ENCODE measurements at places on chromosomes 3 and 15. TPM values are rescaled to one million over a fixed set of nuclear protein-coding genes. Genes with fewer than 3 reads are reported as not detected.
A peak's percentile ranks its signal among the peaks of the same experiment; 100 is the strongest.

GRCh38 chr3:53680028-53680427 lies 166.2 kb downstream of the CHDH start:
- no peak for DNase-seq

GRCh38 chr3:30372837-30373236 lies 233.6 kb upstream of the TGFBR2 start:
- no peak for DNase-seq

- no peak for DNase-seq
These were observed 56.6 kb upstream of the POMGNT2 start for GRCh38 chr3:43162230-43163084.

The VPS18 gene
- total RNA-seq: 60.4 TPM

GRCh38 chr3:187464682-187465081 lies 96.5 kb downstream of the RTP4 start:
- DNase-seq: no peak

DNA sequence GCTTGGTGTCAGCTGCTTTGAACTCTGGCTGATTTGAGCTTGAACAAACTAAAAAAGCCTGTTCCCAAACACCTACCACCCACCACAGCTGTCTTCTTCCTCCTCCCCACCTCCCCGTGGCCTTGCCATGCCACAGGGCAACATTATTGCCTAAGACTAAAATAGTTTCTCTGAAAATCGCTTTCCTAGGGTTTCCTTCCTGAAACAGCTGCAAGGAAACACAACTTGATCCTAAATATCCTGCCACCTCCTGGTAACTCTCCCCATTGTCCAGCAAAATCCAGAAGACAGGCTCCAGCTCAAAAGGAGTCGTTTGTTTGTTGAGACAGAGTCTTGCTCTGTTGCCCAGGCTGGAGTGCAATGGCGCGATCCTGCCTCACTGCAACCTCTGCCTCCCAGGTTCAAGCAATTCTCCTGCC lies 193.9 kb upstream of the TPM1 start:
- DNase-seq: peak; percentile 75

DNA sequence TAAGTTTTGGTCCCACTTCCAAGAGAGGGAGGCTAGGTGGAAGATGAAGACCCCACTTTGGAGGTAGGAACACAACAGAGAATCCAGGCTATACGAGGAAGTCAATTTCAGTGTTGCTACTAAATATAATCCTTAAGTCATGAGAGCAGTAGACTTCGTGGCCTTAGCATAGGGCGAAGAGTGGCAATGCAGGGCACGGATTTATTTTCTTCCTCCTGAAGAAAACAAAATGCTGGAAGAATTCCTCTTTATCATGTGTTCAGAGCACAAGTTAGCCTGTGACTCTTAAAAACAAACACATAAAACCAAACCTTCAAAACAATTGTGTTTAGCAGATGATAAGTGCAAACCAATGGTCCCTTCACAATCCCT lies 19.4 kb downstream of the BCL2L10 start:
- DNase-seq: no peak

GRCh38 chr3:88033079-88033478 lies 25.7 kb downstream of the CGGBP1 start:
- DNase-seq: no peak

GRCh38 chr3:66538390-66538789 lies 37.6 kb upstream of the LRIG1 start:
- no peak for DNase-seq

The SERINC4 gene
- total RNA-seq: not detected

DNA sequence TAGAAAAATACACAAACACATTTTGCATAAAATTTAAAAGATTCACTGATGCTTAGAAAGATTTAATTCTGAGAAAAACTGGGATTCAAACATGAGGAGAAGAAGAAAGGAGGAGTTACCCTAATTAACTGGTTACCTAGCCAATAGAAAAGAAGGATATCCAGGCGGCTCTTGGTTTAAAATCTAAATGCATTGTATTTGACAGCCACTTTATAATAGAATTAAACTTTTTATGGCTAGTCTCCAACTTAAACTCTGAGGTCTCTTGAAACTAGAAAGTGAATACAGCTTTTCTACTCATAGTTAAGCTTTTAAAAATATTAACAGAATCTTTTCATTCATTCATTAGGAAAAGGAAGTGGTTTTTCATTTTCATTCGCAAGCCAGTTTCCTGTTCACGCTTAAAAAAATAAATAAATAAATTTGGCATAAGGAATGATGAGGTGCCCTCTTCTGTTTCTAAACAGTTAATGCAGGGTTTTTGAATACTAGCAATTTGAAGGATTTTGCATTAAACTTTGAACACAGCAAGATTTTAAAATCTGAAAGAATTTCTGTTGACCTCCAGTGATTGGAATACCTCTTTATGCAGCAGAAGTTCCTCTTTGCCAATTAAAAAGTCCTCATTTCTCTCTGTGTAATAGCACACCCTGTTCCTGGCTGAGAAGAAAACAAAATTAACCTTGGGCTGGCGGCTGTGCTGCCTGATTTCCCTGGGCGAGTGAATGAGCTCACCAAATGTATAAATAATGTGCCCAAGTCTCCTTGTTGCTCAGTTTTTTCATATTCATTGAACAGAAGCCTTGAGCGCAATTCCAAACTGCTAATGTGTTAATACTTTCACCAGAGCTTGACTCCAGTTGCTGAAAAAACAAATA lies 105.1 kb downstream of the ZMAT3 start:
- peak; percentile 31 for DNase-seq

DNA sequence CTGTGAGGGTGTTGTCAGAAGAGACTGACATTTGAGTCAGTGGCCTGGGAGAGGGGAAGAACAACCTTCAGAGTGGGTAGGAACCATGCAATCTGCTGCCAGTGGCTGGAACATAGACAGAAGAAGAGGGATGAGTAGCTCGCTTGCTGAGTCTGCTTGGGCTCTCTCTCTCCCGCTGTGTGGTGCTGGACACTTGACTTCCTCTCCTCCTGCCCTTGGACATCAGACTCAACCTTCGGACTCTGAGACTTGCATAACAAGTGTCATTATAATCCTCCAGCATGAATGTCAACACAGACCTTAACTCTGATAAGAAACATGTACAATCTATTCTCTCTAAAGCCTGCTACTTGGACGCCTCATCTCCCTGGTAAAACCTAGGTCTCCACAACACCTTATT lies 5.9 kb upstream of the NMD3 start:
- DNase-seq: no peak

The TNFSF10 gene
- 74.6 TPM for total RNA-seq

DNA sequence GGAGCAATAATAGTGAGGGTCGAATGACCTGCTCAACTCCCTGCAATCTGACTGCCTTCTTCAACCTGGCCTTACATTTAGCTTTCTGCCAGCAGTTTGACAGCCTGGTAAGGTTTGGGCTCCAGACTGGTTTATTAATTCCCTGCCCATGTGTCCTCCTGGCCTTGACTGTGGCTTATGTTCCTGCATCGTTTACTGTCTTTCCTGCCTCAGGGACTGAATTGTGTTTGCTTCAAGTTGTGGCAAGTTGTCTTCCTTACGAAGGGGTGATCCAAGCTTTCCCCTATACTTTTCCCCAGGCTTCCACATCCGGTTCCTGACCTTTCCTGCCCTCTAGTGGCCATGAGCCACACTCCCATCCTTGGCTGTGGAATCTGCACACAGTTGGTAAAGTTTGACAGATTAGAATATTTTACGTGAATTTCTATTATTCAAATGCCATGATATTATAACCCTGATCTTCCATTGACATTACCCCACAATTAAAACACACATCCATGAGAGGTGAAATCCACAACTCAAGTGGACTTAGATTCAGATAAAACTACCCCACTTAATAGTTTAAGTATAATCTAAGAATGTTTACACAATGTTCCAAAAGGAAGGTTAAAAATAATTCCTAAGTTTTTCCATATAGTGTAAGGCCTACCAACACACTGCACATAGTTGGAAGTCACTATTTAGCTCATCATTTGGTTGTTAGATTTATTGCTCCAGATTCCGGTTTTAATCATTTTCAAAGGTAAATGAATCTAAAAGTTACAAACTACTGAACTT lies 95.7 kb downstream of the NEDD4 start:
- no peak for DNase-seq

The CRYBG3 gene
- total RNA-seq: 14.8 TPM

GRCh38 chr15:48754011-48754410 lies 56.9 kb downstream of the CEP152 start:
- DNase-seq: no peak

DNA sequence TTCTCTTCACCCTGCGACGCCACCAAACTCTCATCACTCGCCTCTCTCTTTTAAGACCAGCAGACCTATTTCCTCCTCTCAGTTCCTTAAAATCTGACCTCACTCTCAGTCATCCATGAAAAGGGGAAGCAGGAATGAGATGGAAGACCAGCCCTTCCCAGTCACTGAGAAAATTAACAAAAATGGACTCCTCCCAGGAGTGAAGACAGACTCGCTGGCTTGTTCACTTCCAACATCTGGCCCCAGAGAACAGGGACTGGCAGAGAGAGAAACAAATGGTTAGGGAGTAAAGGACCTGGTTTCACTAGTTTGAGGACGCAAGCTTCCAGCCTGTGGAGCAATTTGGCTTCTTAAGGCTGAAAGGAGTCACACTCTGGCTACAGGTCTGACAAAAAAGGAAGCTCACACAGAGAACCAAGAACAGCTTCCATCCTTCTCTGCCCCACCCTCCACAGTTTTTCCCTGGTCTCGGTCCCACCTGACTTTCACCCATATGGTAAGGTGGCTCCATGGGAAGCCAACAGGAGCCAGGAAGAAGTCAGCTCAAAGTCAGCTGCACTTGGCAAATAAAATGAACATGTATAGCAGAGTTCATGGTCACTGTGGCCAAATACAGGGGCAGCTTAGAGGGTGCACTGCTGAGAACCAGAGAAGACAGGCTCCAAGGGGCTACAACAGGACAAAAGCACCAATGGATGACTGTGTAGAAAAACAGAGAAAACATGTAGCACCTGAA lies 57.2 kb downstream of the ITGB5 start:
- DNase-seq: no peak

All from glomerular endothelial cell (primary cell).